Effector CD4-positive, alpha-beta T cell (primary cell): ENCODE measurements at places on chromosomes 3 and 15.

DNA sequence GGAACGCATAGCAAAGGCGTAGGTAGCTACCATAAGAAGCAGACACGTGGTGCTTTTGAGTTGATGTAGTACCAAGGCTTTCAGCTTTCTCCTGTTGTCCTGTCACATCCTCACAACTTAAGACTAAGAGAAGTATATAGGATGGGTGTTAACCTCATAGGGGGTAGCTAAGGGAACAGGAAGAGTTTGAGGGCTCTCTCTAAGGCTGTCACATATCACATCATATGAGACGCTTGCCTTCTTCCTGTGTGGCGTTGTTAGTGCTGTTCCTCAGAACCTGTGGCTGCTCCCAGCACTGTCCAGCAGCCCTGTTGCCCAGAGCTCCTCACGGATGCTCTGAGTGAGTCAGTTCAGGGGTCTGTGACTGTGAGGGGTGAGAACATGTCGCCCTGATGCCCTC lies 14.7 kb downstream of the DHX30 start:
- DNase-seq: no peak

DNA sequence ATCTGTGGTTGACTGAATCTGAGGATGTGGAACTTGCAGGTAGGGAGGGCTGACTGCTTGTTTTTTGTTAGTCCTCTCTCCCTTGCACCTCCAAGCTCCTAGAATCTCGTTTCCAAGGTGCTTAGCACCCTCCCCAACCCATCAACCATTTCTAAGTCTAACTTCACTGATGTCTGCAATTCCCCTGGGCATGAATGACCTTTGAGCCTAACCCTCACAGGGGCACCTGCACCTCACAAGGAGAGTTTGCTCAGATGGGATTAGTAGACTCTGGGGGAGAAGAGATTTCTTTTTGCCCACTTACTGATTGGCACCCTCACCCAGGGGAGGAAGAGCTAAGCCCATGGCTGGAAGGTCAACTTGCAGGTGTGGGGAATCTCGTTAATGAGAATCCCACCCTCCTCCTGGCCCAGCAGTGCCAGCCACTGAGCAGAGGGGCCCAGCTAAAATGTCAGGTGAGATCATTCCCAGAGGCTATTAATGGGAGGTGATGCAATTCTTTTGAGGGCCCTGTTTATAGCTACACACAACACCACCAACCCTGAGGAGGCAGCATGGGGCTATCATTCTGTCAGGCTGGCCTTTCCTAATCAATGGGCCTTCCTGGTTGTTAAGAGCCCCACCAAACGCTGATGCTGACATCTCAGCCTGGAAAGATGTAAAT lies 81.6 kb upstream of the HERC1 start:
- DNase-seq: no peak

DNA sequence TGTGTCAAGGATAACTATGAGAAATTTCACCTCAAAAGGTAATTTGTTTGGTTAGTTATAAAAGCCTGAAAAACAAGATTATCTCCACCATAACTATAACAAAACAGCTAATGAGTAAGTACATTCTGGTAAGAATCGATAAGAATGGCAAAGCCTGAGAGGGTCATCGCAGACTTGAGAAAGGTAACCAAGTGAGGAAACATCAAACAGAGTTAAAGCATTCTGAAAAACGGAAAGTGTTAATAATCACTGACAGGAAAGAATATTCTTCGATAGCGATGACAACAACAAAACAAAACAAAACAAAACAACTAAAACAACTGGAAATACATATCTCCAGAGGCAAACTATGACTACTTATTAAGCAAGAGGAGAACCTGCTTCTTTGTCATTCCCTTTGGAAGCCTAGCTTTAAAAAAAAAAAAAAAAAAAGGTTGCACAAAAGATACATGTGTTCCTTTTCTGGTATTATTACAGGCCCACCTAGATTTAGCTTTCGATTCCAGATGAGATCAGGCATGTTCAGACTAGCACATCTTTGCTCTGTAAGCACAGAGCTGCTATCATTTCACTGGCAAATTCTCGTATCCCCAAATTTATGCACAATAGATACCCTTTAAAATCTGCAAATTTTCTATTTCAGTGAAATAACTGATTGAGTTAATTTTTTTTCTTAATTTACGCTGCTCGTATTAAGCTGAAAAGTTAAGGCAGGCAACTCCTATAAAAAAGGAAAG lies 155.6 kb downstream of the TIGIT start:
- no peak for DNase-seq

DNA sequence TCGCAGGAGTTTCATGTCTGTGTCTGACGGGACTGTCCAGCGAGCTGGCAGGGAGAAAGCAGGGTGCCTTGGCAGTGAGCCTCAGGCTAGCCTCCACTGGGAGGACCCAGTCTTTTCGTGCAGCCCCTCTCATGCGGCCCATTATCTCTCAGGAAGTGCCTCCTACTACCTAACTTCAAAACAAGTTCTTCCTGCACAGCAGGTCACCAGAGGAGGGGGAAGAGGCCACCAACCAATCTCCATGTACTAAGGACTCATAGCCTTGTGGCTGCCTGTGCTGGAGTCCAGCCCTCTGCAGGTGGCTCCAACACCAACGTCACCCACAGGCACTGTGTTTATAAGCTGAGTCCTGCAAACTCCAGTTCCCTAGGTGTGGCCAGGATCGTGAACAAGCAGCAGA lies 4.8 kb downstream of the VIPR1 start:
- DNase-seq: no peak

DNA sequence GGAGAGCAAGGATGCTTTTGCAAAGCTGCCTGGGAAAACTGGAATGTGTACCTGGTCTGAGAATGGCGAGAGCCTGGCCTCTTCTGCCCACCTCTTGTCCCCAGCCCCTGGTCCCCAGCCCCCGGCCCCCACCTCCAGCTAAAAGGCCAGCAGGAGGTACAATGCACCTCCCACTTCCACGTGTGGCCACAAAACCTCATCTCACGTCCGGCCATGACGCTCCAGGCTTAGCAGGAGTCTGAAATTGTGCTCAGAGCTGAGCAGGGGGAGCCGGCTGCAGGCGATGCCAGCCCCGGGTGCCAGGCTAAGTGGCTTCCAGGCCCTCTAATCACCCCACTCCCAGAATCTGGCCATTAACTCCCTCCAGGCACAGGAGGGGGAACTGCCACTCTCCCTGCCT lies 83.1 kb upstream of the PRR20G start:
- no peak for DNase-seq

DNA sequence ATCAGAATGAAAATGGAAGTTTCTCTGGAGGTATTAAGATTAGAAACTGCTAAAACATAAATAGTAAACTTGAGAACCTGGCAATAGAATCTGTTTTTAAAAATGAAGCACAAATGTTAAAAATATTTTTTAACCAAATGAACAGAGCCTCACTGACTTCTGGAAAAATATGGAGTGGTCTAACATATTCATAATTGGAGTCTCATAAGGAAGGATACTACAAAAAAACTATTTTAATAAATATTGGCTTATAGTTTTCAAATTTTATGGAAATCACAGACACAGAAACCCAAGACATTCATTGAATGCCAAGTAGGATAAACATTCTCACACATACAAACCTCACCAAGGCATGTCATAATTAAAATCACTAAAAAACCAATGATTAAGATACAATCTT lies 23.6 kb upstream of the TASOR start:
- DNase-seq: no peak

- no peak for DNase-seq
These were observed 271.1 kb downstream of the DIPK2A start for GRCh38 chr3:144242747-144243146.

GRCh38 chr3:194310060-194310835 lies 40.9 kb downstream of the CPN2 start:
- no peak for DNase-seq

DNA sequence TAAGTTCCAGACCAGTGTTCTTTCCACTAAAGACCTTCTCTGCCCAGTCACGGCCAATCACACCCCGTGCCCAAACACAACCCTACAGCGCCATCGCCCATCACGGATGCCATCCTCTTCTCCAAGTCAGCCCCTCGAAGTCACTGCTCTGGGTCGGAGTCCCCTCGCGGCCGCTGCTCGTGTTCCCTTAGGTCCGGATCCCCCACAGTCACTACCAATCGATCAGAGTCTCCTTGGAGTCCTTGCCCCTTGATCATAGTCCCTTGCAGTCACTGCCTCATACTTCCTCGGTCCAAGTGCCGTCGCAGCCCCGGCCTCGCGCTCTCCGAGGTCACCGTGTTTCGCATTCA lies 461 bp downstream of the PCYT1A start:
- DNase-seq: peak; percentile 18

GRCh38 chr3:133472889-133473288 lies 73.0 kb downstream of the BFSP2 start:
- DNase-seq: no peak

DNA sequence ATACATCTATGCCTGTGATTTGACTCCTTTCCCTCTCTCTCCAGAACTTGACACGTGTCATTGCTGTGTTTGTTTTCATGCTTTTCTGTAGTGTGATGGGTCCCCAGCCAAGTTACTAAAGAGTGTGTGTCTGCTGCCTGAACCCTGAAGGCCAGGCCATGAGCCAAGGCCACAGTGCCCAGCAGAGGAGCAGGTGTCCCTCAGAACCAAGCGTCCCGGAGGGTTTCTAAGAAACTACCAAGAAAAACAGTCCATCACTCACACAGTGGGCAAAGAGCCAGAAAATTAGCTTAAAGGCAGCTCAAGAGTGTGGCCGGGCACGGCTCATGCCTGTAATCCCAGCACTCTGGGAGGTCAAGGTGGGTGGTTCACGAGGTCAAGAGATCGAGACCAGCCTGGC lies 35.2 kb downstream of the FBXO45 start:
- no peak for DNase-seq

DNA sequence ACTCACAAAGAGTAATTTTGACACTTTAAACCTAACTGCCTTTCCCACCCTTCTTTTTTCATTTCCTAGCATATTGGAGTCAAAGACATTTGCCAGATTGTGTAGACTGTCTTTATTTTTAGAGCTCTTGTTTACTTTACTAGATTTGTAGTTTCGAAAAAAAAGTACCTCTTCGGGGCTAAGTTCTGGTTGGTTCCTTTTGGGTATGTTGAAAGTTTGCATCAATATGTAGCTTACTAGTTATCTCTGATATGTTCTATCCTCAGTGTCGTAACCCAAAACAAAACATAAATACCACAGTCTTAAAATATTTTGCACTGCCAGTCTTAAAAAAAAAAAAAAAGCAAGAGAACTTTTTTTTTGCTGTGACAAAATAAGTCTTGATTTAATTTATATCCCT lies 52.2 kb downstream of the REC114 start:
- no peak for DNase-seq

- DNase-seq: no peak
These were observed 696.7 kb downstream of the SQOR start for GRCh38 chr15:46331546-46331945.

DNA sequence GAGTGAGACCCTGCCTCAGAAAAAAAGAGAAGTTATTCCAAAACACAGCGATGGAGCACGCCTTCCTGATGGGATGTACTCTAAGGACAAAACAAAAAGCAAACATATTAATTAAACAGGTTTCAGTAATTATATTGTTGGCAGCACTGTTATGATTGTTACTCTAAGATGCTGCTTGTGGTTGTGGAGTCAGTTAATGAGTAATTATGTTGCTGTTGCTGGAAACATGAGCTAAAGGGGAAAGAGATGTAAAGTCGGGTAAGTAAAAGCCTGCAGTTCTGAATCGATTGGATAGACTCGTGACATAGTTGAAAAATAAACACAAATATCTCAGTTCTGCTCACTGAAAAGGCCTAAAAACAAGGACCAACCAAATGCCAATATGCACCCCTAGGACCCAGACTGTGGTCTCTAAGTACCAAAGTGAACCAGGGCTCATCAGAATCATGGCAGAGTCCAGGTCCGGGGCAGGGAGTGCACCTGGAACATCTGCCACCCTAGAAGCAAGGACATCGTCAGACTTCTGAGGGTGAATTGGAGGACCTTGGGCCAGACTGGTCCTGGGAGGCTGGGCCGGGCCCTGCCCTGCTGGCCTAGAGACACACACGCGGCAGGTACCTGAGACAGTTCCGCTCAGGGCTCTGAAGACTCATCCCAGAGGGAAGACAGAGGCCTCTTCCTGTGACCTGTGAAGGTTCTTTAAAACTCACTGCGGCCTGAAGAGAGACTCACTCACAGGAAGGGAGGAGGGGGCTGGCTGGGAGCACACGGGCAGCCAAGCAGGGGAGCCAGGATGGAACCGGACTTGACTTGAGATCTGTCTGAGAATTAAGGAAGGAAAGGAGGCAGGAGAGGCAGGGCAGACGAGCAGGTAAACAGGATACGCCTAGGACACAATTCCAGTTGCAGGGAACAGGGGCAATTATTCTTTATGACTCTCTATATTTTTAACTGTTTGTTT lies 140.5 kb downstream of the LRRK1 start:
- DNase-seq: no peak
